Fibroblast of the conjunctiva (primary cell): ENCODE measurements at places on chromosomes 12 and 14.

DNA sequence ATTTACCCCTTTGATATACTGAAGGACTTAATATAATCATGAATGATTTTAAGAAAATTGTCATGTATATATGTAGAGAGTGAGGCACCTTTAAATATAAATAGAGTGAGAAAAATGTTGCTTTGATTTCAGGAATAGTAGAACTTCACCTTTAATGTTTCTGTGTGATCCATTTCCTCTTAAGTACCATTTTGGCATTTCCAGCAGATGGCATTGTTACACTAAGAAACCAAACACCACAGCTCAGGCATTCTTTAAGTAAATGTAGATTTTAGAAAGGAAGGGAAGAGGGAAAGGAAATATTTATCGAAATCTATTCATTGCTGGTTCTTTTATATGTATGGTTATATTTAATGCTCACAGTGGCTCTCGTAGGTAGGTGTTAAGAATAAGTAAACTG, 556.7 kb upstream of the FBXO33 start:
- DNase-seq = peak; percentile 5

- no peak for DNase-seq
Observed at GRCh38 chr12:92493816-92494215, 209.0 kb upstream of the PLEKHG7 start.

- DNase-seq = no peak
Observed at GRCh38 chr12:89328151-89329030, 23.9 kb downstream of the DUSP6 start.

GRCh38 chr12:122963941-122964265, 2.4 kb downstream of the ABCB9 start:
- DNase-seq = no peak

- no peak for DNase-seq
Observed at GRCh38 chr12:54405106-54405505, 14.0 kb downstream of the ITGA5 start.

DNA sequence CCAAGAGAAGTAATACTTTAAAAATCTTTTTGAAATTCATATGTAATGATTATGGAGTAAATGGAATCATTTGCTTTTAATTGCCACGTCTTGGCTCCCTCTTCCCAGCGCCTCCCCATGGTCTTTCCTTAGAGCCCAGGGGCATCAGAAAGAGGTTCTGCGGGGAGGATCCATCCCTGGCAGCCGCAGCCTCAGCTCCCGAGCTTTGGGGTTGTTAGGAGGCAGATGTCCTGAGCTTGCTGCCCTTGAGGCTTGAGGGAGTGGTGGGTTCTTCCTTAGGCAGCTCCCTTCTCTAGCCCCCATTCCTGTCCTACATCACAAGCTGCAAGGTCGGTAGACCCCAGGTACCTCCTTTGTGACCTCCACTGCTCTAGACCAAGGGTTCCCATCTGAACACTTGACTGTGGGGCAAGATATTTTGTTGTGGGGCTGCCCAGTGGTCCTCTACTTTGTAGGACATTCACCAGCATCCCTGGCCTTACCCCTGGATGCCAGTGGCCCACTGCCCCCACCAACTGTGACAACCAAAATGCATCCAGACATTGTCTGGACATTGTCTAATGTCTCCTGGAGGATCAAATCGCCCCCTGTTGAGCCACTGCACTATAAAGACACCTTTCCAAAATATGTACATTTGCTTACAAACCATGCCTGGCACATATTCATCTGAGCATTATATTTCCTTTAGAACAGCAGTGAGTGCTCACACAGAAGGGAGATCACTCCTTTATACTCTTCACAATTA, 6.3 kb downstream of the PPP2R5C start:
- no peak for DNase-seq

GRCh38 chr14:93715279-93715927, 72.9 kb downstream of the PRIMA1 start:
- DNase-seq = no peak

DNA sequence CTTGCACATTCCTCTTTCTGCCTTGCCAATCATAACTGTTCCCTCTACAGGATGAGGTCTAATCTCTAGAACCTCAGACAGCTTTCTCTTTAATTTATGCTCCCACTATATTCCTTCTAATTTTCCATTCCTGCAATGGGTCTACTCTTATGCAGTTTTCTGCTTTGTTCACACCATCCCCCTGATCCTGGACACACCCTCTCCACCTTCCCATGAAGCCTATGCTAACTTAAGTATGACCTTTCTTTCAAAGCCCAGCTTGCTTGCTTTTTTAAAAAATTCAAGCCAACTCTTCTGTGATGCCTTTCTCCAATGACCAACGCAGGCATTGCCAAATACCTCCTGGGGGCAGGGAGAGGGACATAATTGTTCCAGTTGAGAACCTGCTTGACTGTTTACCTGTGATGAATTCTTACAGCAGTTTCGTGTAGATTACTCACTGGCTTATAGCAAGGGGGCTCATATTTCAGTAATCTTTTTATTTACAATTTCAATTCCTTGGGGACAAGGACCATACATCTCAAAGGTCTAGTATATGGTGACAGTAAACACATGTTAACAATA, 7.8 kb downstream of the SLC38A1 start:
- DNase-seq = no peak

GRCh38 chr12:127383281-127383680, 883.7 kb upstream of the TMEM132C start:
- DNase-seq = no peak

DNA sequence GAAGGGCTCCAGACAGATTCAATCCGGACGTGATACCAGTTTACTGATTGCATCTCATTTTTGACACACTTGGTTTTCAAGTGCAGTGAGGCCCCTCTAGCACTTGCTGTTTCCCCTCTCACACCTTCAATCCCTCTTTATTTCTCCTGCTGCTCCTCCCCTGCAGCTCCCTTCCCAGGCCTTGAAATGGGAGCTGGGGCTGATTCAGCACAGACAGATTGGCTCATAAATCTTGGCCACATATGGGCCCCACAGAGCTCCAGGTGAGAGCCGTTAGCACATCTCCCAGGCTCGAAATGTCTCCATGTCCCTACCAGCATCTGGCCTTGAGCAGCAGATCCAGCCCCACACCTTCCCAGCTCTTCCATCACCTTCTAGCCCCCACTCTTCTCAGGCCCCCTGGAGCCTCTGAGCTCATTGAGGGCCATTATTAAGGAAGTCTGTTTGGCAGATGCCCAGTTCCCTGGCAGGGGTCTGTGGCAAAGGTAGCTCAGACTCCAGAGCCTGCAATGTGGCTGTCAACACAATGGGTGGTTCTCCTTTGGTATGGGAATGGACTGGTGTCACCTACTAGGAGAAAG, 220.3 kb upstream of the FKBP4 start:
- no peak for DNase-seq

DNA sequence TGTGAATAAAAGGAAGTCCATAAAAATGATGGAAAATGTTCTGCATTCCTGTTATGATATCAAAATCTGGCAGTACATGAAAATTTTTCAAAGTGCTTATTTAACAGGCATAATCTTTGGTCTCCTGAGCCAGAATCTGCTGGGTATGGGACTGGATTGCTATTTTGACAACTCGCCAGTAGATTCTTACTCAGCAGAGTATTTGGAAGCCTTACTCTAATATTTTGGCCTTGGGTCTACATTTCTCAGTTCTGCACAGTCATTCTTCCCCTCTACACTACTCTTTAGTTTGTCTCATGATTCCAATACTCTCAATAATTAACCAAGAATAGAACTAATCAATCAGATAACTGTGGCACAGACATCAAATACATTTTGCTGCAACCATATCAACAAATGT, 1.1 kb upstream of the SLCO1B1 start:
- DNase-seq = no peak

- no peak for DNase-seq
Observed at GRCh38 chr12:123096741-123097140, 54.1 kb downstream of the PITPNM2 start.

DNA sequence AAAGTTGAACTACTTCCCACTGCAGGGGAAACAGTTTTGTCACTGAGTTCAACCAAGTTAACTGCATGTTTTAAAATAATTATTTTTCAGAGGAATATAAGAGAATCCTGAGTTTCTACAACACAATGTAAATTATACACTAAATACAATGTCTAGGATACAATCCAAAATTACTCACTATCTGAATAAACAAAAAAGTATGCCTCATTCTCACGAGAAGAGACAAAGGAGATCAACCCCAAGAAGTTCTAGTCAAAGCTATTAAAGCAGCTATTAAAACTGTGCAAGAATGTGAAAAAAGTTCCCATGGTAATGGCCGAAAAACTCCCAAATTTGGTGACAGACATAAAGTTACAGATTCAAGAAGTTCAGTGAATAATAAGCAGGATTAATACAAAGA, 8.8 kb upstream of the KCNK13 start:
- DNase-seq = no peak

- DNase-seq = no peak
Observed at GRCh38 chr12:182381-182892, 31.5 kb downstream of the SLC6A12 start.

DNA sequence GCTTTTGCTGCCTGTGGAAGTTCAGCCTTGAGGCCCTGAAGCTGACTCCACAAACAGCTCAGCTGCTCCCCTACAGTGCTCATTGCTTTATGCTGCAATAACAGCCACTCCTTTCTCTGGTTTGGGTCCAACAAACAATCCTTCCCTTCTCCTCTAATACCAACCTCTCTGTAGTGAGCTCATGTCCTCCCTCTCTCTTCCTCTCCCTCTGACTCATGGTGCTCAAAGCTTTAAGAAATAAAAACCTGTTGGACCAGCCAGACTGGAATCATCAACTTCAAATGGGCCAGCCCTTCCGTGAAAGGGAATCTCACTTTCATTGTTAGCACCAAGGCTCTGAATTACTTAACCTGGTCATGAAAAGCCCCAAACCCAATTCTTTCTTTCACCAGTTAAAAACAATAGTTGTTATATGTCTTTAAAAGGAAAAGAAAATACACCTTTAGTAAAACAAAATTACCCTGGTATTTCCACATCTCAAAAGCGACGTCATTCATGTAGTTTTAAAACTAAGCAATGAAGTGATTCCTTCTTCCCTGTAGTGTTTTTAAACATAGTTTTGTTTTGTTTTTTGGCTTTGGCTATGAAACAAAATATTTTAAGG, 126.4 kb downstream of the DUSP6 start:
- DNase-seq = peak; percentile 85

DNA sequence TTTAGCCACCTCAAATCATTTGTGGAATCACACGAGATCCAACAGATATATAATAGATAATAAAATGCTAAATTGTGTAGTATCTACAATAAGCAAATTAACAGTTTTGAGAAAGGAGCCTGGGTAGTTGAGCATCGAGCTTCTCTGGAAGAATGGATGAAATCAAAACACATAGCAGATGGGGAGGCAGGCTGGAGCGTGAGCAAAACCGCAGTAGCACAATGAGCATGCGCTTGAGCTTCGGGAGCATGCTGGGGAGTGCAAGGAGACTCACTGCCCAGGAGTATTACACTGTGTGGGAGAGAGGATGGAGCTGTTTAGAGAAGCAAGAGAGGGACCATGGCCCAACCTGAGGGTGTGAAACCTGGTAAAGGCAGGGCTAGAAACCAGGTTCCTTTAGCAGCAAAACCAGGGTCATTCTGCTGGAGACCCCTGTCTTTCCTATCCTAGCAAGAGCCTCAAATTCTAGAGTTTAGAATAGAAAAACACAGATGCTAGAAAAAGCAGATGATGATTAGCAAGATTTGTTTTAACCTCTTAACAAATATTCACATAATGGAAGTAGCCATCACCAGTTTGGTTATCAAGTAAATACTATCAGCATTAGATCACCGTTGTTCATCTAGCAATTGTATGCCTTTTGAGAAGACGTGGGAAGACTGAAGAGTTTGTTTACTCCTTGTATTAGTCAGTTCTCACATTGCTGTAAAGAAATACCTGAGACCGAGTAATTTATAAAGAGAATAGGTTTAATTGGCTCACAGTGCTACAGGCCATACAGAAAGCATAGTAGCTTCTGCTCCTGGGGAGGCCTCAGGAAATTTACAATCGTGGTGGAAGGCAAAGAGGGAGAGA, 484.8 kb downstream of the EGLN3 start:
- DNase-seq = no peak

- no peak for DNase-seq
Observed at GRCh38 chr12:5230156-5230555, 186.5 kb downstream of the KCNA5 start.

DNA sequence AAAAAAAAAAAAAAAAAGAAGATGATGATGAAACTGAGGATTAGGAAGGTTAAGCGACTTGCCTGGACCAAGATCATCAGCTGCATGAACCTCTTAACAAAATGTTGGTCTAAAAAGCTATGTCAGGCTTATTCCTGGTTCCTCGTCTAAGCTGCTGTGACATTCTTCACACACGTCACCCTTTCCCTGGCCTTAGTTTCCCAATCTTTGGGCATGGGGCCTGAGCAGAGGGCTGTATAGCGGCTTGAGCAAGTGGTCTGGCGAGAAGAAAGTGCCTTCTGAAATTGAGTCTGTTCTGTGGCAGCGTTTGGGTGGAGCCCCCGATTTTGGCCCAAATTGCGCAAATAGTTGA, 58.7 kb upstream of the CCND2 start:
- DNase-seq = no peak

- DNase-seq = no peak
Observed at GRCh38 chr14:104694475-104694950, 5.1 kb downstream of the INF2 start.

DNA sequence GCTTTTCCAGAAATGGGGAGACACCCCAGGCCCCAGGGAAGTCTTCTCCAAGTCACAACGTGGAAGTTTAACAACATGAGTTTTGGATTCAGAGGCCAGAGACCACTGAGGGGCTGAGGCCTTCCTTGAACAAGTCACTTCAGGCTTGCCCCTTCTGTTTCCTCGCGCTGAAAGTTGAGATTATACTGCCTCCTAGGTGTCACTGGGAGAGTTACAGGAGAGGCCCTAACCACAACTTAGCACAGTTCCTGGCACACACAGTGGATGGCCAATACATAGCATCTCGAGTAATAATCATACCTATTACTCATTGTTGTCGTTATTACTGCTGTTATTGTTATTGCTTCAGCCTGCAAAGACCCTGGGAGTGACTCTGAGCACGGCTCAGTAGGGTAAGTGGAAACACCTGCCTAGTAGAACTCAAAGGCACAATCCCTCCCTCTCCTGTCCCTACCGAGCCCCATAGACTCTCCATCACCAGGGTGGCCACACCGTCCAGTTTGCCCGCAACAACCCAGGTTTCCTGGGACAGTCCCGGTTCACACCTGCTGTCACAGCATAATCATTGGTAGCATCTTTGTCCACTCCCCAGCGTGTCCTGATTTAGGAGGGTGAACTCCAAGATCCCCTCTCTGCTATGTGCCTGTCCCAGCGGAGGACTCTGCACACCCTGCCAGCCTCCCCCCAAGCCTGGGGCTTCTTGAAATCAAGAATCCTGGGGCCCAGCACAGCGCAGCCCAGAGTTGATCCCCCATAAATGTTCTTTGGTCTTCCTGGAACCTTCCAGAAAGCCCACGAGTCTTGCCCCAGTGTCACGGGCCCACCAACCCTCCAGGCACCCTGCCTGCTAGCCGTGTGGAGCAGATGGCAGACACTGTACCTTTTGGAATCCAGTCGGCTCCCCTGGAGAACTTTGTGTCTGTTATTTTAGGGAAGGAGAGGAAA, 85.0 kb downstream of the SYNE3 start:
- DNase-seq = peak; percentile 28

- DNase-seq = no peak
Observed at GRCh38 chr12:22312336-22312735, 22.2 kb downstream of the ST8SIA1 start.
